ENCODE measurements at places on chromosomes 5 and 9. TPM values are rescaled to one million over a fixed set of nuclear protein-coding genes. Genes with fewer than 3 reads are reported as not detected.

DNA sequence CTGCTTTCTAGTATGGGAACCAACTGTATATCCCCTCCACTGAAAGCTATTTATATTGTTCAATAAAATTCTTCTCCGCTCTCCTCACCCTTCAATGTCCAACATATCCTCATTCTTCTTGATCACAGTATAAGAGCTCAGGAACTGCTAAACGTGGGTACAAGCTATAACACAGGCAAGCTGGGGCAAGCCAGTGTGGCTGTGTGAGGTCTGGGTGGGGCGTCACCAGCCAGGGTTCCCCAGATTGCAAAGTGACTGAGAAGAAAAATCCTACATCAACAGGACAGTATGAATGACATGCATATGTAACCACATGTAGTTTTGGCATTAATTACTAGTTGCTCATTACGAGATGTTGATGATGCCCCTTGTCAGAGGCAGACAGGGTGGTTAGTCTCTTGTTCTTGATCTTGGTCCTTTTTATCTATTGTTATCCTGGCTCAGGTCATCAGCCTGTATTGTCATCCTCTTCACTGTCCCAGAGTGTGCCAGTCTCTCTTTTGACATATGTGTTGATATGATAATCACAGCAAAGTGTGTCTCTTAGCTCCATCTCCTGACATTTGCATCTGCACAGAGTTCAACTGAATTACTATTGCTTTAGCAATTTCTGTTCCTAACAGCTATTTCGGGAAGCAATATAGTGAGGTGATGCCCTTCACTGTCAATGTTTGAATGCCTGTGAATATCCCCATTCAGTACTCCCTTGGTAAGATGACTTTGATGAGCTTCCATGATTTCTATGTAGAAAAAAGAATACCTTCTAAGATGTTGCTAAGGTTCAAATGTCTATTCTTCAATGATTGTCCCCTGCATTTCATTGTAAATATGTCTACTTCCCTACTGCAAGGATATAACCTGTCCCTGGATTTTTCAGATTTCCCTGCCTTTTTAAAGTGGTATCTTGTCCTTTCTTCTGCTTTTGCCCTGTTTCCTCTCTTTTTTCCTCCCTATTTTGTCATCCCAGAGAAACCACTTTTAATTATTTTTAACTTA, 140.3 kb downstream of the MAT2B start:
- no peak for DNase-seq

DNA sequence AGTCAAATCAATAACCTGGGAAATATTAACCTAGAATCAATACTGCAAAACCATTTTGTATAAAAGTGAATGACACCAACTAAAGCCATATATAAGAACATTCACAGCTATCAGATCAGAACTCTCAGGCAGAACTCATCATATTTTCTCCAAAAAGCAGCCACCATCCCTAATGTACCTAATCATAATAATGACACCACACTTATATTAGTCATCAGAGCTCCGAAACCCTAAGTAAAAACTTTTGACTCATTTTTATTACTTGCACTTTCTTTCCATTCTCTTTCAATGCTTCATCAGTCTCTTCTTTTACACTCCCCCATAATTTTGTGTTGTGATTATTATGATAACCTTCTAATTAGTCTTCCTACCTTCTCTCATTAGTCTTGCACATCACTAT, 45.3 kb downstream of the INSL6 start:
- DNase-seq: no peak

DNA sequence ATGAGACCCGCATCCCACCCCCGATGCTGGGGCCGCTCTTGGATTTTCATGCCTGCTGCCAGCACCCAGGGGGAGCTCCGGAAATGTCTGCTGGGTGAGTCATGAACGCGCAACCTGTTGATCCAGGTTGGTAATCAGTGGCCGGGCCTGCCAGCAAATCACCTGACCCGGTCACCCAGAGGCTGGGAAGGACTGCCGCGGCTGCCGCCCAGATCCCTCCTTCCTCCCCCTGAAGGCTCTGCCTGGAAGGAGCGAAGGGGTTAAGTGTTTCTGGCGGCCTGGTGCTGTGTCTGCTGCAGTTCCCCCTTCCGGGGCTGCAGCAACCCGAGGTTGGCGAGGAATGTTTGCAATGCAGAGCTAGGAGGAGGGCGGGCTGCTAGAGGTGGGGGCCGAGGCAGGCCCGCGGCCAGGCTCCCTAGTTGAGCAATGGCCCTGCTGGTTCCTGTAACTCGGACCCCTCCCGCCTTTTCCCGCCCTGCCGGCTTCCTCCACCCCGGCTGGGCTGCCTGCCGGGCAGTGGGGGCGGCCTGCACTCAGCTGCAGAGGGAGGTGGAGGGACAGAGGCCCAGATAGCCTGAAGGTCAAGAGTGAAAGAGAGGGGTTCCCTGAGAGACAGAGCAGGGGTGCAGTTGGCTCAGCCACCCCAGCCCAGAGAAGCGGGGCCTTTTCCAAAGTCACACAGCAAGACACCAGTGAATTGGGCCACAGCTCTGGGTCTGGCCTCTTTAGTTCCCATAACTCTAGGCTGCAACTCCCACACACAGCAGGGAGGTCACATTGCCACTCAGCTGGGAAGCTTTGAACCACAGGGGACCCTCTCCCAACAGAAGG, 156.3 kb upstream of the IER5L start:
- peak; percentile 94 for DNase-seq

DNA sequence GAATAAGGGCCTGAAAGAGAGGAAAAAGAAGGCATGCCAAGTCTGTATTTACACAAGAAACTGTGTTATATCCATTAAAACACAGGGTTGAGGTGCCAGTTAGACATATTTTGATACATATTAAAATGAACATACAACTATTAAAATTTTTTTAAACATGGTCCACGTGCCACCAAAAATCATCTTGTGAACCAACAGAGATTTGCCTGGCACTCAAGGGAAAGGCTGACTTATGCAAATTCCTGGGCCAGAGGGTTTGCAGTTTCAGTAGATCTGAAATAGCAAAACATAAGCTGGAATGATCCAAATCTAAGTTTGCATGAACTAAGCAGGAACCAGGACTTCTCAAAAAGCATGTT, 168.7 kb downstream of the SLIT3 start:
- no peak for DNase-seq

Gene EXOSC3
- 14.1 TPM for total RNA-seq

GRCh38 chr9:121609822-121610637, 41.4 kb upstream of the DAB2IP start:
- peak; percentile 67 for DNase-seq

Gene PIGO
- 12.3 TPM for total RNA-seq

Gene NFIB
- 74.4 TPM for total RNA-seq

GRCh38 chr5:82570-82969, 9.4 kb upstream of the PLEKHG4B start:
- peak; percentile 40 for DNase-seq

Gene C9
- not detected for total RNA-seq

DNA sequence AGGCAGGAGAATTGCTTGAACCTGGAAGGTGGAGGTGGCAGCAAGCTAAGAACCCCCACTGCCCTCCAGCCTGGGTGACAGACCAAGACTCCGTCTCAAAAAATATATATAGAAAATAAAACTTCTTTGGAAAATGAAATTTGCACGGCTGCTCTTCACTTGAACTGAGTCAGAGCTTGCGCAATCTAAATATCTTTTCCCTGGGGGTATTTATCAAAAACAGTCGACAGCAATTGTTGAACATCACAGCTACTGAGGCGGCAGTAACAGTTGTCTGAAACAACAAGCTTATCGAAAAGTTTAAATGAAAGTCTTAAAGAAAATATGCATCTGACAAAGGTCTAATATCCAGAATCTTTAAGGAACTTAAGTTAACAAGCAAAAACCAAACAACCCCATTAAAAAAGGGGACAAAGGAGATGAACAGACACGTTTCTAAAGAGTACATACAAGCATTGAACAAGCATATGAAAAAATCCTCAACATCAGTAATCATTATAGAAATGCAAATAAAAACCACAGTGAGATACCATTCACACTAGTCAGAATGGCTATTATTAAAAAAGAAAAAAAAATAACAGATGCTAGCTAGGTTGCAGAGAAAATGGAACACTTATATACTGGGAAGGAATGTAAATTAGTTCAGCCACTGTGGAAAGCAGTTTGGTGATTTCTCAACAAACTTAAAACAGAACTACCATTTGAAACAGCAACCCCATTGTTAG, 153.6 kb upstream of the CDH9 start:
- no peak for DNase-seq

GRCh38 chr9:97518909-97519307, 17.4 kb downstream of the TMOD1 start:
- no peak for DNase-seq

- DNase-seq: no peak
Observed at GRCh38 chr5:158313027-158313732, 454.2 kb upstream of the CLINT1 start.

Gene ANKRD31
- 0.08 TPM for total RNA-seq

Gene ZDHHC21
- 12.1 TPM for total RNA-seq

Gene PCDHGA2
- total RNA-seq: 7.7 TPM

Gene NTNG2
- 16.9 TPM for total RNA-seq

DNA sequence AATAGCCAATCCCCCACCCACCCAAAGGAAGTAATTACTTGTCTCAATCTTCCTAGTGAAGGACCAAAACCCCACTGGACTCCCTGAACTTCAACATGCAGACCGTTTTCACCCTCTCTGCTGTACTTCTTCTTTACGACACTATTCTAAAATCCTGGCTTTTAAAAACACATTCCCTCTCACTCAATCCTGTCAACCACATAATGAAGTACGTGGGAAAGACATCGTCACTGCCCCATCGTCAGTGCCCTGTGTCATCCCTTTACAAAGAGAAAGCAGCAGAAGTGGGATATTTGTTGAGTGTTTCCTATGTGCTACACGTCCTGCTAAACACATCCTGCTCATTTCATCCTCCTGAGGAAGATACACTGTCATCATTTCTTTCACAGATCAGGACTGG, 54.2 kb downstream of the MAPKAP1 start:
- no peak for DNase-seq
